Activated CD4-positive, alpha-beta memory T cell treated with anti-CD3 and anti-CD28 coated beads, Interleukin-2, amount 10 ng/mL, durations not matched to agents 7 days and 5 days (primary cell): ENCODE measurements at places on chromosomes 7 and 10.

GRCh38 chr10:615583-616152 is 73.8 kb downstream of the DIP2C start:
- no peak for DNase-seq

DNA sequence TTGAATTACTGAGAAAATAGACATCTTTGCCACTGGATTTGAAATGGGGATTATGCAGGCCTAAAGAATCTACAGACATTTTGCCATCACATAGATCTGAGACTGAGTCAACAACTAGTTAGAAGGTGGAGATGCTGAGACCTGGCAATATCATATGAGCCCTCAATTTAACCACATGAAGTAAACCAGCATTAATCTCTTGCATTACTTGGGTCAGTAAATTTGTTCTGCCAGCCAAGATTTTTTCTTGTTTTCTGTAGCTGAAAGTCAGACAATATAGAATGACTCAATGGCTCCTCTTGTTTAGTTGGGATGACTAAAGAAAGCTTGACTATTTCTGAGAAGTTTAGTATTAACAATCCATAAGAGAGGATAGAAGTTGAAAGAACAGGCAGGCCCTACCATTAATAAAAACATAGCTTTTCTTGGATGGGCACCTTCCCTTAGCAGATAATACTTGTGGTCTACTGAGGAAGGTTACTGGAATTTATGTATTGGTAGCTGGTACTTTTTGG is 396.7 kb upstream of the SORCS1 start:
- DNase-seq: no peak

DNA sequence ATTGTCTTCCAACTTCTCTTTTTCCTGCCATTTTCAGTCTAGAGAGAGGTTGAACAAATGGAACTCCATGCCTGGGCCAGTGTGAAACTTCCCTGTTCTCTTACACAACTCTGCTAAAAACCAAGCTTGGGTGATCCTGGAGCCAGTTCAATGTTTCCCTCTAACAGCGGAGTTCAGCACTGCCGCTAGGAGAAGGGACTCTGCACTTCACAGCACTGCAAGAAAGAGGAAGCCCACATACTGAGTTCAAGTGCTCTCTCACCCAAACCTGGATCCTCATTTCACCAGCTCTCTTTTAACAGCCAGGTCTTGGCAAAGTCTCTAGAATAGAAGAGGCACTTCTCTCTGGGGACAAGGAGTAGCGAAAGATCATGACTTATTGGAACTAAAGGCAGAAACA is 18.8 kb downstream of the FOXI2 start:
- no peak for DNase-seq

DNA sequence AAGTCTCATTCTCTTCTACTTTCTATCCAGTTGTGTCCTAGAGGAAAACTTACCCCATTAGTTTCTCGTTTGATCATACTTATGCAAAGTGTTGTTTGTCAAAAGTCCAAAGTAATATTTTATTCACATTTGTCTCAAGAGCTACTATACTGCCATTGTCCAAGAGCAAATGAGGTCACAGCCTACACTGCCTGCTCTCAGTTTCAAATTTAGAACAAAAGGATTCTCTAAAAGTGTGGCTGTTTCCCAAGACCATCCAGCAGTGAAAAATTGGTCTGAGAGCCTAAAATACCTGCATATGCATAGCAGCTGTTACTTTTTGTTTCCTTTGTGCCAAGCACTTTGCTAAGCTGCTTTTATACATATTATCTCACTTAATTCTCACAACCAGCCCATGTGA is 439.5 kb upstream of the NFE2L3 start:
- no peak for DNase-seq

DNA sequence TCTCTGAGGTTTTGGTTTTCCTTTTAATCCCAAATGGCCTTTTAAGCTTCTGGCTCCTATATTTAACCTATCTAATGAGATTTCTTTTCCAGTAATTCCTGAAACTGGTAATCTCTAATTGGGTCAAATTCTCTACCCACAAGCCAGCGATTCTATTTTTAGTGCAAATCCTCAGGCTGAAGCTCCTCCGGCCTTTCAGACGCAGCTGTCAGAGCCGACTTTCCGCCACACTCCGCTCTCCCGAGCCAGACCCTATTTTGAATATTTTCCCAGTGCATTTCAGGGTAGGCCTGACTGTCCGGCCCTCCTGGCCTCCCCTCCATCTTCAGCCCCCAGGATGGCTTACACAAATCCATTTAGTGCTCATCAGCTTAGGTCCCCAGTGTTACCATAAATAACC is 9.7 kb upstream of the ADCY1 start:
- DNase-seq: no peak

DNA sequence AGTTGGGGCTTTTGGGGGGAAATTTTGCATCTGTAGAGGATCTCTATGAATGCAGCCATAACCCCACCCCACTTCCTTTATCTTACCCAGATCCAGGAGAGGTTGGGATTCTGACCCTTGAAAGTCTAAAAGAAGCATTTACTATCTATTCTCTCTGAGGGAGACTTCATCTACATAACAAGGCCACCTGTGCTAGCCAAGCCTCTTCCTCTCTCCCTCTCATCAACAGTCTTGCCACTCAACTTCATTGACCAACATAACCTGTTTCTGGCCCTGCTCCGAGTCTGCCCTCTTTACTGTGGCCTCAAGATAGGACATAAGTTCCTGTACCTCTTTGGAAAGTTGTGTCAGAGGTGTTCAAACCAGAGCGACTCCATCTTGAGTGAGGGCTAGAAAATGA is 19.4 kb downstream of the TUBAL3 start:
- DNase-seq: no peak

DNA sequence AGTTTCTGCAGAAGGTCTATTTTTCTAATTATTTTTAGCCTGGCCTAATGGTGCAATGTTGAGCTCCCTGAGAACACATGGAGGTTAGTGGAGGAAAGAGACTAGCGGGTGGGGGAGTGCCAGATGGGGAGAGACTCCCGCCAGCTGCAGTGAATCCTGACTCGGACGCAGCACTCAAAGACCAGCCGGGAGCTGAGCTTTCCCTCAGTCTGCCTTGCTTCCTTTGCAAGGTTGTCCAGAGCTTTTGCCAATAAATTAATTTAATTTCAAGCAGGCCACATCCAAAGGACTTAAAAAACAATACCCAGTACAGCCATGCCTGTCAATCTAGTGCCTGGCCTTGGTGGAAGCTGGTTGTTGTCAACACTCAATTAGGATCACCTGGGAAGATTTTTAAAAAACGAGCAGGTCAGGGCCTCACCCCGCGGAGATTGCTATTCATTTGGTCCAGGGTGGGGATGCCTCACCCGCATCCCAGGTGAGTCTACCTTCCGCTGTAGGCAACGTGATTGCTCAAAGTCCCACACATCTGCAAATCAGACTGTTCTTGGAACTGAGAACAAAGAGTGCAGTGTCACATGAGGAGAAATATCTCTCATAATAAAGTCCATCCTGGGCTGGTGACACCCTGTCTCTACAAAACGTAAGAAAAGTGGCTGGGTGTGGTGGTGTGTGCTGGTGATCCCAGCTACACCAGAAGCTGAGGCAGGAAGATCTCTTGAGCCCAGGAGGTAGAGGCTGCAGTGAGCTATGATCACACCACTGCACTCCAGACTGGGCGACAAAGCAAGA is 4.0 kb downstream of the CLRN3 start:
- DNase-seq: no peak

DNA sequence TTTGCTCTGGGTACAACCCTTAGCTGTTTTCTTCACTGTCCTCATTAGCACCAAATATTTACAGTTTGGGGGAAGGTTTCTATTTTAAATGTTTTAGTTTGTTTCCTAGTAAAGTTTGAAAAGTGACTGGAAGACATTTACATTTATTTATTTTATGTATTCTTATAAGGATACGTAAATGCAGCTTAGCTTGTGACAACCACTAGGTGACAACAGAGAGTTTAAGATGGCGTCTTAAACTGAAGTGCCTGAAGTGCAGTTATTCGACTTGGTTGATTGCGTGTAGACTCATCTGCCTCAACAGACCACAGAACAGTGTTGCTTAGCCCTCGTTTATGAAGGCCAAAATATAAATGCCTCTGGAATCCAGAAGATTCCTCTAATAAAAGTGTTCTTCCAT is 378.2 kb upstream of the MYO3A start:
- no peak for DNase-seq

GRCh38 chr7:89837515-89837914 is 316.8 kb upstream of the STEAP1 start:
- DNase-seq: no peak

DNA sequence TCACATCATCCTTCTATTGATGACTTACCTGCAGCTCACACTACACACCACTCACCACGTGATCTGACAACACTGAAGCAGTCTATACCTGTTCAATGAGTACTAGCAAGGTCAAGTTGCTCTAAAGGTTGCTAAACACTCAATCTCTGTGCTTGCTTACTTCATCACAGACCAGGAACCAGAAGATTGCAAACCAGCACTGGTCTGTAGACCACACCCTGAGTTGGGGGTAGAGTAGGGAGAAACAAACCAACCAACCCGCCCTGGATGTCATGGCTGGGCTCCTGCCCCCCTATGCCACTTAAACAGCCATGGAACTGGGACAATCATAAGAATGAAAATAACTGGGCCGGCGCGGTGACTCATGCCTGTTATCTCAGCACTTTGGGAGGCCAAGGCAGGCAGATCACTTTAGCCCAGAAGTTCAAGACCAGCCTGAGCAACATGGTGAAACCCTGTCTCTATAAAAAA is 19.6 kb downstream of the DLG5 start:
- no peak for DNase-seq

GRCh38 chr10:124665980-124666379 is 78.2 kb downstream of the FAM53B start:
- DNase-seq: no peak

DNA sequence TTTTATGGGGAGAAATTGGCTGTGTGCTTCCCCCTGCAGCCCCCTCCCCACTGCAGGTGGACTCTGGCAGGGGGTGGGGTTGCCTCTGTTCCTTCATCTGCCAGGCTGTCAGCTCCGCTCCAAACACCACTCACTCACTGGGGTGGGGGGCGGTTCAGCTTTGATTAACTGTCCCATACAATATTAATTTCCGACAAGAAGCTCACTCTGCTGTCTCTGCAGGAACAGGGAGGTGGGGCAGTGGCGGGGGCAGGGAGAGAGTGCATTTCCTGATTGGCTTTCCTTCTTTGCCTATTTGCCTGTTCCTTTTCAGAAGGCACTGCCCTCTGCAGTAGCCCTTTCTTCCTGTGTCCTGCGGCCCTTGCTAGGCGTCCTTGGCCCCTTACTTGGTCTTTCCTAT is 500.8 kb downstream of the PLXNA4 start:
- DNase-seq: no peak

DNA sequence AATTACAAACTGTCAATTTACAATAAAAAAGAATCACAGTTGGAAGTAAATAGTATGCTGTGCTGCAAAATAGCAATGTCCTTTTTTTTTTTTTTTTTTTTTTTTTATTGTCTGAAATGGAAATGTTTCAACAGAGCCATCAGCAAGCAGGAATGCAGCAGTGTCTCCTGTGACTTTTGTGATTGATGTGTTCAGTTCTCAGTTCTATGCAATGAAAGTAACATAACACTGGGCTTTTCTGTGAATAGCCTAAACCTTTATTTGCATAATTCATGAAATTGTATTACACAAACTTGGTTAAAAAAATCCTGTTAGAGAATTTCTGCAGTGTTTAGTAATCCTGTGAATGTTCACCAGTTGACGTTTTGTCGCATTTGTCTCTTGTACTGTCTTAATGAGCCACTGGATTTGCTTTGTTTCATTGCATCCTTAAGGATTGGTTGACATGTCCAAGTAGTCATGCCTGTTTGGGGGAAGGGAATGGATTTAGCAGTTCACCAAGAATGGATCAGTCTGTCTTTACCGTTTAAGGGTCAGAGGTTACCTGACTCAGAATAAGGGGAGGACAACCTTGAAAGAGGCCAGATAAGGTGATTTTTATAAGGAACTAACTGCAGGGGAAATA is 192.7 kb downstream of the MLLT10 start:
- DNase-seq: no peak

DNA sequence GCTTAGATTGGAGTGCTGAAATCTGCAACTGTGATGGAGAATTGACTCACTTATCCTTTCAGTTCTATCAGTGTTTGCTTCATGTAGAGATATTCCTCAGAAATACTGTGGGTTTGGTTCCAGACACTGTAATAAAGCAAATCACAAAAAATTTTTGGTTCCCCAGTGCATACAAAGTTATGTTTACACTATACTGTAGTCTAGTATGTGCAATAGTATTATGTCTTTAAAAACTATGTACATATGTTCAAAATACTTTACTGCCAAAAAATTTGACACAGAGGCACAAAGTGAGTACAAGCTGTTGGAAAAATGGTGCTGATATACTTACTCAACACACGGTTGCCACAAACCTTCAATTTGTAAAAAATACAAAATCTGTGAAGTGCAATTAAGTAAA is 112.5 kb downstream of the EPC1 start:
- DNase-seq: no peak

DNA sequence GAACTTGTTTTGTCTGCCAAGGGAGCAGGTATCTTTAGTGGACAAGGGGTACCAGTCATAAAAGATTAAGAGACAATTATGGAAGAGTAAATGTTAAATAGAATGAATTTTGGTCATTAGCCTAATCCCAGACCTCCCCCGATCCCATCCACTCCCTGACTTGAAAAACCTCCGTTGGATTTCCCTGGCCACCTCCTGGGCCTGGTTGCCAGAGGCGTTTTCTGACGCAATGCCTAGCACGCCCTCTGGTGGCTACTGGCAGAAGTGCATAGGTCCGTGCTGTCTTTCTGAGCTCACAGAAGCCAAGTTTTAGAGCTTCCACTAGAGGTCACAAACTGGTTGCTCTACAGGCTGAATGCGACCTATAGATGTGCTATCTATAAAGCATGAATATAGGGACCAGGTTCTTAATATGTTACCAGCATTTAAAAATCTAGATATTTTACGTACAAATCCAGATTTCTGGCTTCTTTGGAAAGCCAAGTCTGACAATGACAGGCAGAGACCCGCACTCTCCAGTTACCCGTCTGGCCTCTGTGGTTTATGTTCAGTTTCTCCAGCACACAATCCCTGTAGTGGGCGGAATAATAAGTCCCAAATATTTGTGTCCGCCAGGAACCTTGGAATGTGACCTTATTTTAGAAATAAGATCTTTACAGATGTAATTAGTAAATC is 39.8 kb downstream of the SPOCK2 start:
- DNase-seq: peak; percentile 93

- no peak for DNase-seq
Observed at GRCh38 chr10:13669182-13669855, 82.6 kb downstream of the PRPF18 start.

GRCh38 chr10:64103750-64104470 is 582.7 kb downstream of the REEP3 start:
- no peak for DNase-seq

DNA sequence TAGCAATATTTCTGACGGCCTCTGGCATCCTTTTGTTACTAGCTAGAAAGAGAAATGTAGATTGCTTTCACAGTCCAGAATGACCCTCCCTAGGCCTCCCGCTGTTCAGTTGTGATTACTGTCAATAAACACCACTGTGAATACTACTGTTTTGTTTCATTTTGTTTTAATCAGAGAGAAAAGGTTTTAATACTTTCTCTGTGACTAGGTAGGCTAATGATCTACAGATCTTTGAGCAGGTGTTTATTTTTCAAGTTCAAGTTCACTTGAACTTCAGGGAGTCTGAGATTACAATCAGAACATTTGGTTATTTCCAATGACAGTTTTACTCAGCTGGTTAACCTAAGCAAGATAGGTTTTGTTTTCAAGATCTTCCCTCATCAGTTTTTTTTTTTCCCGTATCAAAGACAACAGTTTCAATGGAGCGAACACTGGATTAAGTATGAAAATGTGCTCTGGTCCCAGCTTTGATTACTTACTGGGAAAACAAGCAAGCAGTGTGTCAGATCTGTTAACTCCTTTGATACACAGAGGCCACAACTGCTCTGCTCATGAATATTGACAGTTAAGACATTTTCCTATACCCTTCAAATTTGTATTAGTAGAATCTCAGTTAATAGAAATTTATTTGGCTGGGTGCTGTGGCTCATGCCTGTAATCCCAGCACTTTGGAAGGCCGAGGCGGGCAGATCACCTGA is 34.8 kb downstream of the VKORC1L1 start:
- no peak for DNase-seq
